ENCODE measurements at places on chromosomes 5 and 9.

DNA sequence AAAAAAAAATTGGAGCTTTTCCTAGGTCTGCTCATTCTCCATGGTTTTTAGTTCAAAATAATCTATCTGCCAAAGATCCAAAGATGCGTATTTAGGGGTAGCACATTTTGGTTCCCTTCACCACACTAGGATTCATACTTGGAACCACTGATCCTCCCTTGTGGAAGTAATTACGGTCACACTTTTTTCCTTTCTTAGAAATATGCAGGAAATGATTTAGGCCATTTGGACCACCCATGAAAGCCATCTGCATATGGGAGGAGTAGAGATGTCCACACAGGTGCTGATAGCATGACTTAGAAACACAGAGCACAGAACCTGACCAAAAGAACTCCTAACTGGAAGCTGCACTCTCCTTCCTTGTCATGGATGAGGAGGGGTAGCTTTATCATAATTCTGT is 105.9 kb upstream of the RAI14 start:
- DNase-seq: no peak

DNA sequence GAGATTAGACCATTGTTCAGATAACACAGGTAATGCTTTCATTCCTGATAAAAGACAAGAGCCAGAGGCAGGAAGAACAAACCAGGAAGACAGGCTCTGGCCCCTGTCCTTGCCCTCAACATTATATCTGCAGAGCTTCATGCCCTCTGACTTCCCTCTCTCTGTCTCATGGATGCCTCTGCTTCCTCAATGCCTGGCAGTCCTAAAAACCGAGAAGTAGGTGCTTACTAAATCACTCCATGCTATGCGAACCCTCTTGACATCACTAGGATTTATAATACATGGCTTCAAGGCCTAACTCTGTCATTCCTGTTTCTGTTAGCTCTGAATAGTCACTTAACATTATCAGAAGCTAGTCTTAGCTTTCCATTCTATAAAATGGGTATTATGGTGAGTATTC is 117.8 kb downstream of the TLR4 start:
- no peak for DNase-seq

DNA sequence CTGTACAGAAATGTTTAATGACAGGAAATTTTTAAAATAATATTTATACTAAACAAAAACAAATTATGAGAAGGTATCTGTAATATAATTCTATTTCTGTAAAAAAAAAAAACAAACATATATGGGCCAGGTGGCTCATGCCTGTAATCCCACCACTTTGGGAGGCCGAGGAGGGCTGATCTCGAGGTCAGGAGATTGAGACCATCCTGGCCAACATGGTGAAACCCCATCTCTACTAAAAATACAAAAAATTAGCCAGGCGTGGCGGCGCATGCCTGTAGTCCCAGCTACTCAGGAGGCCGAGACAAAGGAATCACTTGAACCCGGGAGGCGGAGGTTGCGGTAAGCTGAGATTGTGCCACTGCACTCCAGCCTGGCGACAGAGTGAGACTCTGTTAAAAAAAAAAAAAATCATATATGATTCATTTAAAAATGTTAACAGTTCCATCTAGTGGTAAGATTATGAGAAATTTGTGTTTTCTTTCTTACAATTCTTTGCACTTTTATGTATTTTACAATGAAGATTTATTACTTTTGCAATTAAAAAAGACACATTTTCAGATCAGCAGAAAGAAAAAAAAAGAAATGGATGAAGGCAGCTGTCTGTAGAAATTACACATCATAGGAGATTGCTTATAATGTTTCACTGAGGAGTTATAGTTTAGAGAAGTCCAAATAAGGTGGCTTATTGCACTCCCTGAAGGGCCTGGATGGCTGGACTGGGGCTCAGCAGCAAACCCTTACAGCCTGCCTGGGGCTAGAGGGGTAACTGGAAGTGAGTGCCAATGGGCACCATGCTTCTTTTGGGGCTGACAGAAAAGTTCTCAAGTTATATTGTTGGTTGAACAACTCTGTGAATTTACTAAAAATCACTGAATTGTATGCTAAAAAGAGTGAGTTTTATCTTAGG is 20.3 kb downstream of the C9orf153 start:
- no peak for DNase-seq

GRCh38 chr9:134648701-134649530 is 7.3 kb downstream of the COL5A1 start:
- DNase-seq: no peak

DNA sequence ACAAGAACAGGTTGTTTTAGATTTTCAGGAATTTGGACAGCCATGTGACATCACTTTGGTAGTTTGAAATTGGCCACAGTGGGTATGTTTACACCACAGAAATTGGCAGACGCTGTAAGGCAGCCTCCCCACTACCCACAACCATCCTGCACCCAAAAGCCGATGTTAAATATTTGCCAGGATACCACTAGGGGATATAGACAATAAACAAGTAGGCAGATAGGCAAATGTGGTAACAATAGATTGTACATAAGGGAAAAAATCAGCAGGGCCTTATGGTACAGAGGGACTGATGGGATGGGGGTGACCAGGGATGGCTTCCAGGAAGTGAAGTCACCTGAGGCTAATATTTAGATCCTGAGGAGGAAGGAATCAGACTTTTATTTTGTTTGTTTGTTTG is 31.1 kb upstream of the DUSP1 start:
- DNase-seq: no peak

- DNase-seq: no peak
Observed at GRCh38 chr9:127233550-127233949, 31.0 kb upstream of the GARNL3 start.

DNA sequence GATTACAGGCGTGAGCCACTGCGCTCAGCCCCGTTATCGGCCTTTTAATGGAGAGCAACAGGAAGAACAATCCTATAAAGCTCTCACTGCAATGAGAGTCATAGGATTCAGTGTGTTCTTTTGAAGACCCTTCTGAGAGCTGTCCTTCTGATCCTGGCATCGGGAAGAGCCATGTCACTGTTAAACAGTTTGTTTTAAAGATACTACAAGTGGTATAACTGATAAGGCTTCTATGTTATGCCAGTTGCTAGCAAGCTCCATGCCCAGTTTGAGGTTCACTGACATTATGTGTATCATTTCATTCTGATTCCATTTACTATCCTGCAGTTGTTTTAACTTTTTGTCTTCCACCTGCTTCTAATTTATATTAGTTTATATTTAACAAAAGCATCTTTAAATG is 55.8 kb downstream of the GNAQ start:
- no peak for DNase-seq

DNA sequence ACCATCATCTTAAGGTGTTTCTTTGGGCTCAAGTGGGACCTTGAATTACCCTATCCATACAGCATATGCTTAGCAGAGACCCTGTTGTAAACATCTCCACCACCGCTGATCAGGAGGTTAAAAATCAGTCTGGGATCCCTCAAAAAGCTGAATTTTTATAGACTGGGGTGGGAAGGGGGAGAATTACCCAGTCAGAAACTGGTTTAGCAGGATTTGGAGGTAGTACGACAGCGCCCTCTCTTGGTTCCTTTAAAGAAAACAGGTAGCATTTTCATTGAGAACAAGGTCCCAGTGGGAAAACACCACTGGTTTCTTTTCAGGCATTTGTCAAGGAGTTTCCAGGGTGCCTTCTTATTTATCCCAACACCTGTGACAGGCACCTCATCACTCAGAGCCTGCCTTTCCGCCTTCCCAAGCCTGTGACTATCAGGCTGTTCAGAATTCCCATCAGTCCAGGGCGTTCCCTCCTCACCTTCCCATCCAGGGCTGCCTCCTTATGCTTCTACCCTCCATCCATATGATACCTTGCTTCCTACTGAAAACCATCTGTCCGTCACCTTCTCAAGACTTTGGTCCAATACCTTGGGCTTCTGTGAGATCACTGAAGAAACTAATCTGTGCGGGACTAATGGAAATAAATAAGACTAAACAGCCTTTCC is 203.8 kb upstream of the RAI14 start:
- no peak for DNase-seq

GRCh38 chr9:99401680-99402504 is 179.8 kb downstream of the SEC61B start:
- no peak for DNase-seq

DNA sequence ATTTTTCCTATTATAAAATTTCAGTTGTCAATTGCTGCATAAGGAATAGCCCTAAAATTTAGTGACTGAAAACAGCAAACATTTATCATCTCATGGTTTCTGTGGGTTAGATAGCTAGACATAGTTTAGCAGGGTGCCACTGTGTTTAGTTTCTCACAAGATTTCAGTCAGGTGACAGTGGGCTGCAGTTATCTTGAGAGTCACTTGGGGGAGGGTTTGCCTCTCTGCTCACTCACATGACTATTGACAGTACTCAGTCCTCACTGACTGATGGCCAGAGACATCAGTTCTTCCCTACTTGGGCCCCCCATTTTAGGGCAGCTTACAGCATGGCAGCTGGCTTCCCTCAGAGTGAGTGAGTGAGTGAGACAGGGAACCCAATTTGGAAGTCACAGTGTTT is 42.0 kb downstream of the PBX3 start:
- no peak for DNase-seq

DNA sequence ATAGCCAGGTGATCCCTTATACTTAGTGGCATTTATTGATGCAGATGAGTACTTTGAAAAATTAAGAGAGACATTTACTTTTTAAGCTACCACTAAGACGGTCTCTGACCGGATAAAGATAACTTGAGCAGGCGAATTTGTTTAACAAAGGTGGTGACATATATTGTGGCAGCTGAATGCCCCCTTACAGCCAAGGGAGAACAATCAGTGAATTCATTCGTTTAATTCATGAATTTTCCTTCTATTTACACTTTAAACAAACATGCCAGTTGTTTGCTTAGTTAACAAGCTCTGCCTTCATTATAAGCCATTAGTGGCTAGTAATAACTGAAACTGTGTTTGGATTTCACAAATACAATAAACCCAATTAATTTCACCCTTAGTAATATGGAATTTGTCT is 187.1 kb downstream of the AOPEP start:
- no peak for DNase-seq

DNA sequence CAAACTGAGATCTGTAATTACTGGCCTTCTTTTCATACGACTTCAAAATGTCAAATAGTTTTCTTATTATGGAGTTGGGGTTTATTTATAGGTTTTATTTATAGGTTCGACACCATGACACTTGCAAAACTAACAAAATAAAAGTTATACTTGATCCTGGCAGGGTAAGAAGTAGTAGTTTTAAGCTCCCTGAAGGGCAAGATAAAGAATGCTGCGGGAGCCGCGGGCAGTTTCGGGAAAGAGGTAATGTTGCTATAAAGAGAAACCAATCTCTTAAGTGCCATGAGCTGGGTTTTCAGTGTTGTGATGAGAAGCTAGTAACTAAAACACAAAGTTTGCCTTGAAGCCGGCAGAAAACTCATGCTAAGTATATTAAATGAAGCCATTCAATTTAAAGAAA is 24.8 kb downstream of the PTPN3 start:
- DNase-seq: no peak

DNA sequence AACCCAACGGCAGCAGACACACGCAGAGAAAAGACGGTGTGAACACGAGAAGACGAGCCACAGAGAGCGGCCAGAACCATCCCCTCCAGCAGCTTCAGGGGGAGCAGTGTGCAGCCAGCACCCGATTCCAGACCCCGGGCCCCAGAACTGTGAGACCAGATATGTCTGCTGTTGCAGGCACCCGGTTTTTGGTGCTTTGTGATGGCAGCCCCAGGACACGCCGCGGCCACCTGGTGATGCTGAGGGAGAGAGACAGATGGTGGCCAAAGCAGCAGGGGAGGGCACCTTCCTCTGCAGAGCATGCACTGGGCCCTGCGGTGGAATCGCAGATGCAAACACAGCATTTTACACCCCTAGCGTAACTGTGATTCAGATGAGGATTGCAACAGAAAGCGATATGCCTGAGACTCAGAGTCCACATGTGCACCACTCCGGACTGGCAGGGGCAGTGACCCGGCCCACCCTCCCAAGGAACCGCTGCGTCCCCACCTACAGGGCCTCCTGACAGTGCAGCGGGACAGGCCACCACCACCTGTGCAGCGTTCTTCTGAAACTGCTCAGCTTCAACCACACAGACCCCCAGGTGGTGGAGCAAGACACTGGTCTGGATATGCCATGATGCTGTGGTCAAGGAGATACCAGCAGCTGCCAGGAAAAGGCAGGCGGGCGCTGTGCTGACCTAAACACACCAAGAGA is 24.0 kb downstream of the ZDHHC11B start:
- DNase-seq: no peak

DNA sequence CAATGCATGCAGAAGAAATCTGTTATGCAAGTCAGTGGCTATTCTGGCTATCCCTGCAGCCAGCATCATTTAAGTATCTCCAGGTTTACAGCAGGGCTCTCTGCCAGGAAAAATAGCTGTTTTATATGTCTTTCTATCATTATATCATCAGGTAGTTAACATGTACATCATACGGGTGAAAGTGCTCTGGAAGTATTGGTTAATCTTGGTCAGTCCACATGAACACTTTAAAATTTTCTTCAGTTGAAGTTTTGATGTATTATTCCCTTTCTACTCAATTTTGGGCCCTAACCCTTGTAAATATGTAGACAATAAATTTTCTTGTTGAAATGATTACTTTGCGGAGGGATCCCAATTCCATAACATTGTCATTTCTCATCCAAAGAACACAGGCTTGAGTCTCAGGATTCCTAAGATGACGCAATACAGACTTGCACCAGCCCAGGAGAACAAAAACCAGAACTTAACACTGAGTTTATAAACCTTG is 67.5 kb downstream of the SEMA6A start:
- no peak for DNase-seq

- DNase-seq: no peak
Observed at GRCh38 chr9:4967523-4967922, 17.5 kb upstream of the JAK2 start.

GRCh38 chr9:69678843-69679538 is 6.8 kb upstream of the APBA1 start:
- DNase-seq: no peak

DNA sequence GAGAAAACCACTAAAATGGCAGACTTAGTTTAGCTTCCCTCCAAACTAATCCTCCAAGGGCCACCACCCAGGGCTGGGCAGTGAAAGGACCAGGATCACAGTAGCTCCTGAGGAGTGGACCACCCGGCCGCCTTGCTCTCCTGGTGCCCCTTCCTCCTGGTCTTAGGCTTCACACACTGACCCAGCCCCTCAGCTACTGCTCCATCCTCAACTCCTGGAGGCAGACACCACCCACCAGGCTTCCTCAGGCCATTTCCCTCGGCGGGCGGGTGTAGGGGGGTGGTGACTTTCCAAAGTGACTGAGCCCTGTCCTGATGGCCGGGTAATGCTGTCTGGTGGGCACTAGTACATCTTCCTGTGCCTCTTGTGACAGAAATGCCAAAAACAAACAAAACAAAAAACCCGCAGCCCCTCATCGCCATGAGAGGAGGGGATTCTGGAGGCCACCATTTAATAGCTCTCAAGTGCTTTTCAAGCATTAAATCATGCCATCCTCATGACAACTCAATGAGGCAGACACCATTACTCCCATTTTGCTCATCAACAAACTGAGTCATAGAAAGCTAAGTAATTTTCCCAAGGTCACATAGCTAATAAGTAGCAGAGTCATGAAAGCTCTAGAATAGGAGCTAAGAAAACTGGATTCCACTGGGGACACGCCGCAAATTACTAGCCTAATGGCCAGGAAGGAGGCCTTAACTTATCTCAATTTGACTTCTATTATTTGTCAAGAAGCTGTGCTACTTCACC is 91.3 kb upstream of the LRRTM2 start:
- DNase-seq: no peak

GRCh38 chr5:148746826-148747535 is 79.4 kb upstream of the ADRB2 start:
- no peak for DNase-seq
